ENCODE measurements at places on chromosomes 12 and 14. TPM values are rescaled to one million over a fixed set of nuclear protein-coding genes. Genes with fewer than 3 reads are reported as not detected.
A peak's percentile ranks its signal among the peaks of the same experiment; 100 is the strongest.

HCAR2 gene
- not detected for total RNA-seq

KRT83 gene
- total RNA-seq, result 0.05 TPM

- DNase-seq, result no peak
These were observed 9.7 kb downstream of the MLEC start for GRCh38 chr12:120696626-120697025.

DNA sequence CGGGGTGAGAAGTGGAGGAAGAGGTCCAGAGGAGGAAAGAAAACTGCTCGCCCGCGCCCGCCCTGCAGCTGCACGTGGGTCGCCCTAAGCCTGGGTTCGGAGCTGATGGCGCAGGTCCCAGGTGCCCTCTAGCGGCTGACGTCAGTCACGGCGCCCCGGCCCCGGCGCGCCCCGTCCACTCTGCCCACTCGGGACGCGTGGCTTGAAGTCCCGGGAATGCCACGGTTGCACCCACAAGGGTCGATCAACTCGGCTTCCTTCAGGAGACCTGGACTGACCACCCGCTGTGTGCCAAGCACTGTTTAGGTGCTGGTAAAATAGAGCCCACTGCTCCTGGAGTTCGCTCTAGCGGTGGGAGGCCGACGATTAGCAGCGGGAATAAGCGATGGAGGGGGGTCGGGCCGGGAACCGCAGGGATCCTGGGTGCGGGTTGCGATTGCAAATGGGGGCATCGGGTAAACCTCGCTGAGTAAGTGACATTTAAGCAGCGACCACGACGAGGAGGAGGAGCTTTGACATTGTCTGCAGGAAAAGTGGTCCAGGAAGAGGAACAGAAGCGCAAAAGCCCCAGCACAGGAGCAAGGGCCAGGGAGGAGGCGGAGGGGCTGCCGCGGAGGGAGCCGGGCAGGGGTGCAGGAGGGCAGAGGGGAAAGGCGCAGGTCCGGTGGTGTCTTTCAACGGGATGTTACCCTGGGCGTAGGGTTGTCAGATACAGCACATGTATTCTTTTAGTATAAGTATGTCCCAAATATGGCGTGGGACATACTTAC is 5.1 kb upstream of the ZNF839 start:
- DNase-seq, result peak; percentile 56

GRCh38 chr12:40192704-40193255 is 32.0 kb upstream of the LRRK2 start:
- DNase-seq, result no peak

DNA sequence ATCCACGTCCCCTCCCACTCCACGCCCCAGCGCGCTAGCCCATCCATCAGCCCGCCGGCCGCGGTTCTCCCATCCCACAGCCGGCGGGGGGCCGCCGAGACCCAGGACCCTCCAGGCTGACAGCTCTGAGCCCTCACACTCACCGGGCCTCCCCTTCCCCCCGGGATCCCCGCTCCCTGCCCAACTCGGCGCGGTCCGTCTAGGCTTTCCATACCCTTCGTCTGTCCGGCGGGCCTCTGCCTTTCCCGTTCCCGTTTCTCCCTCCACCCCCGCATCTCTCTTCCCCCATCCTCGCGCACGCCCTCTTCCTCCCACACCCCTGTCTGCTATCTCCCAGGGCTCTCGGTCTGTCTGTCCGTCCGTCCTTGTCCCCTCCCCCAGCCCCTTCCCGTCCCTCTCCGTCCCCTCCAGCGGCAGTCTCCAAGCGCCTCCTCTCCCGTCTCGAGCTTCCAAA is 726 bp downstream of the ZFHX2 start:
- DNase-seq, result no peak

DNA sequence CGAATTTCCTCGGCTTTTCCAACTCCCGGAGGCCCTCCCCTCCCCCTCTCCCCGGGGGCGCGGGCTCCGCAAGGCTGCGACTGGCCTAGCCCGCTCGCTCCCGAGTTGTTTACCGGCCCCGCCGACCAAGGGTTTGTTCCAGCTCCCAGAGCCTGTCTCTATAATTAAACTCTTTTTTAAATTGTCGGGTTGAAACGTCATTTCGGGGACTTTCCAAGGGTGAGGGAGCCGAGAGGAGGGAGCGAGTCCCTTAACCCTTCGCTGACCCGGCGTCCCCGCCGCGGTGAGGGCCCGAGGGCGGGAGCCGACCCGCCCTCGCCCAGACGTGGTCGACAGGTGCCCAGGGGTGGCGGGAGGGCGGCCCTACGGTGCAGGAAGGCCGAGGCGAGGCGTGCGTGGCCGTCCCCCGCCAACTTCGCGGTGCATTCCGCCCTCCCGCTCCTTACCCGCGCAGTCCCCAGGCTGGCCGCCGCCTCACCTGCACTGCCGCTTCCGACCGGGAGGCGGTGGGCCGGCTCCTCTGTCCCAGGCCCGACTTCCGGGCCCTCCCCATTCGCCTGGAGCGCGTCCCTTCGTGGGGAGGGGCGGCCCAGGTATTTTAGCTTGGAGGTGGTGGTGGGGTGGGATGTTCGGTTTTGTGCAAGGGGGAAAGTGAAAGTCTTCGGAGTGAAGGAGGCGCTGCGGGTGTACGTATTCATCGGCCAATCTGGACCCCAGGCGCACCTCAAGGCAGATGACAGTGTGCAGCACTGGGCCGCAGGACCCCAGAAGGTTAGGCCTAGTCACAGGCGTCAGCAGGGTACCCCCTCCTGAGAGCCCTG is 2.9 kb upstream of the ZFP36L1 start:
- peak; percentile 40 for DNase-seq

GRCh38 chr12:54134850-54135249 is 53.9 kb downstream of the SMUG1 start:
- DNase-seq, result peak; percentile 16

DNA sequence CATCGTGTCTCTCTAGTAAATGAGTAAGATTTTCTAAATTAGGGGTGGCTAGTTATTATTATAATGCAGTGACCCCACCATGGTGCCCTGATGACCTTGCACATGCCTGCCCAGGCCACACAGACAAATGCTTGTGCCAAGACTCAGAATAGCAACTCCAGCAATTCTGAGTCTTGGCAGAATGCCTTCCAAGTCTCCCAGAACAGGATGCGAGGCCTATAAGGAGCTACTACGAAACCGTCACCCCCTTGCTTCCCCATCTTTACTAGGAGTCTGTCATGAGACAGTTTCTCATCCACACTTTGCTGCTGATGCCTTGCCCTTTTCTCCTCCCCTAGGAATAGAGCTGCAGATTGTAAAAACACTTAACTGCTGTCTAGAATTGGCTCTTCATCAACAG is 559.9 kb downstream of the TRHDE start:
- DNase-seq, result no peak

RHOF gene
- 1.8 TPM for total RNA-seq

TMEM119 gene
- total RNA-seq, result not detected

MANSC4 gene
- not detected for total RNA-seq

GRCh38 chr12:111434680-111435338 is 29.1 kb downstream of the SH2B3 start:
- peak; percentile 60 for DNase-seq

GRCh38 chr12:106831699-106832098 is 57.2 kb downstream of the RIC8B start:
- no peak for DNase-seq

GRCh38 chr12:5003025-5003666 is 40.5 kb upstream of the KCNA5 start:
- peak; percentile 48 for DNase-seq

DNA sequence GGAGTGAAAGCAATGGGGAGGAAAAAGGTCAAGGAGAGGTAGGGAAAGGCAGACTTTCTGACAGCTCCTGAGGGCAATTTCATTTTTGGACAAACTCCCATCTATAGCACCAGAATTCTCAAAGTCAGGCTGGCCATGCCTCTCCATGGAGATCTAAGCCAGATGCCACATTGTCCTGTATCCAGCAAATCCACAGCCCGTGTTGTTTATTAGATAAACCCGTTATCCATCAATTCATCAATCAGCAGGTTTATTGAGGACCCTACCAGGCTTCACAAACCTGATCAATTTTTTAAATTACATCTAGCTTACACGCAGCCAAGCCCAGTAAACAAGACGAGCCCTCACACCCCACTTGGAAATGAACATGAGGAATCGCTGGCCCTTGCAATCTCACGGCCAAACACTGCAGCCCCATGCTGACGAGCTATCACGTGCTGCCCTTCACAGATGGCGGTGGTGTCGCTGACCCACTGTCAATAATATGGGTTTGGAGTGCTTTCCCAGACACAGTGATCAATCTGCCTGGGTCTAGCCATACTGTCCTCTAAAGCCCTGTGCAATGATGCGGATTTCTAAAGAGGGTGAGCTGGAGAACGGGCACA is 332.9 kb downstream of the DPF3 start:
- no peak for DNase-seq

DNA sequence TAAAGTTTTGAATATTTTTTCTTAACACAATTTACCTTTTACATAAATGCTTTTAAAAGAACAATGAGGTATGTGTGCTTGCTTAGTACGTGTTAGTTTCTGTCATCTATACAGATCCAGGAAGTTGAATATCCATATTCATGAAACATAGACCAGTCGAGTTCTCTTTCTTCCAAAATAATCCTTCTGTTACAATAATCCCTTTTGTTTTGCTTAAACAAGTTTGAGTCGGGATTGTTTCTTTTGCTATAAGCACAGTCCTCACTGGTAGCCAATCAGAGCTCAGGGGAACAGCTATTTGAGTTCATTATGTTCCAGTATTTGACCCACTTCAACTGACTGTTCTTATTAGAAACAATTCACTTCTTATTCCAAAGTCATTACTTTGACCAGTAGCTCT is 214.7 kb upstream of the FLRT2 start:
- DNase-seq, result no peak

SERPINA5 gene
- not detected for total RNA-seq

GRCh38 chr14:88950069-88950468 is 125.6 kb downstream of the TTC8 start:
- DNase-seq, result no peak

- no peak for DNase-seq
These were observed 2.3 kb downstream of the MEG3 start for GRCh38 chr14:100828031-100828769.

DNA sequence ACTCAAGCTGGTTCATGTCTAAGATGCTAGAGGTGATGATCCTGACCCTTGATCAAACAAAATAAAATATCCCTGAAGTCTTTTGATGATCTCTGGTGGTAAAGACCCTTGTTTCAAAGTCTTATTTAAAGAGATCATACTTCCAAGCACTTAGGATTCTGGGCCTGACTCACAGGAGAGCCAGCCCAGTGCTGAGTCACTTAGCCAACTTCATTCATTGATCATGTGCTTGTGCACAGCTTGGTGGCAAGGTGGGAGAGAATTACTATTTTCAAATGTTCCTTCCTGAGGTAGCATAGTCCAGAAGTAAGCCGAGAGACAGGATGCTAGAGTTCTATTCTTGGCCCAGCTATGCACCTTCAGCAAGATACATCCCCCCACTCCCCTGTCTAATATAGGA is 40.6 kb downstream of the SCN8A start:
- peak; percentile 41 for DNase-seq

DPY19L2 gene
- 2.1 TPM for total RNA-seq

CLEC4D gene
- total RNA-seq, result not detected

DNA sequence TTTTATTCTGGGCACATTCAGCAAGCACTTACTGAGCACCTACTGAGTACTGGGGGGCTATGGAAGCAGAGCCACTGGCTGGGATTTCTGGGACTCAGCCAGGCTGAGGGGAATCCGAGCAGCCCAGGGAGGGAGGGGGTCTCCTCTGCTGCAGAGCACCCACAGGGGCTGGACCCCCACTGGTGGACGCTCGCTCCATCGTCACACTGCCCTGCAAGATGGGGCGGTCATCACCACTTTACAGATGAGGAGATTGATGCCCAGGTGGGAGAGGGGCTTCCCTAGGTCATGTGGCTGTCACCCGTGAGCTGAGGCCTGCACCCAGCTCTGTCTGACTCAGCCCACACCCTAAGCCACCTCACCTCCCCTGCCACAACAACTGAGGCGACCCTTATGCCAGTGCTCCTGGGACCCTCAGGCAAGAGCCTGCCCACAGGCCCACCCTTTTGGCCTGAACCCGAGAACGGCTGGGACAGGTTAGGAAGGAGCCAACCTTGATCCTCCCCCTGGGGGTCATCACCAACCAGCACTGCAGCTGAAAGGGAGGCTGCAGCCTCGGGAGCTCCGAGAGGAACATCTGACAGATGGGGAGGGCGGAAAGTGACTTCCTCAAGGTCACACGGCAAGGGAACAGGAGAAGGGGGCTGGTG is 74.4 kb downstream of the SERPINA3 start:
- no peak for DNase-seq

DNA sequence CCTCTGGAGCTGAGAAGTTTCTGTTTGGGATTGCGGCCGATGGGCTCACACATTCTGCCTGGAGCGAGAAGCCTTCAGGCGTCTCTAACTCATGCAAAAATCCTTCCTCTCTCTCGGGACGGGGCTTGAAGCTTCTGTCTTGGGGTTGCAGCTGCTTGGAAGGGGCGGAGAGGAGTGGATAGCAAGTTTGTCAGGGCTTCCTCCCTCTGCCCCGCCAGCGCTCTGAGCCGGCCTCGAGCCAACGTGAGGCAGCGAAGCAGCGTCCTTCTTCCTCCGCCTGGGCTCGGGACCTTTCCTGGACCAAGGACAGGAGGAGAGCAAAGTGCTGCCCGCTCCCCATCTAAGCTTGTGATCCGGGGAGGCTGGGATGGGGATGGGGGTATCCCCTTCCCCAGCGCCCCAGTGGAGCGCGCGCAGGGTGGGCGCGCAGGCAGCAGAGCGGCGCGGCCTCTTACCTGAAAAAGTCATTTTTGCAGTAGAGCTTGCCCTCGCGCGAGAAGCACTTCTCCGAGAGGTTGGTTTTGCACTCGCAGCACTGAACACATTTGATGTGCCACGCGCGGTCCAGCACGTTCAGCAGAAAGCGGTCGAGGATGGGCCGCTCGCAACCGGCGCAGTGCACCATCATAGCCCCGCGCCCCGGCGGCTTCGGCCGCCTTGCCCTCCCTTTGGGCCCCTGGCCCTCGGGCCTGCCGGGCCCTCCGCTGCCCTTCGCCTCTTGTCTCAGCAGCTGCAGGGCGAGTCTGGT is 626 bp downstream of the LHX5 start:
- DNase-seq, result no peak

- DNase-seq, result no peak
These were observed 992.9 kb downstream of the GALC start for GRCh38 chr14:87000081-87000480.

GRCh38 chr14:56199982-56200577 is 81.9 kb downstream of the PELI2 start:
- DNase-seq, result no peak

FITM1 gene
- total RNA-seq, result not detected

- DNase-seq, result no peak
These were observed 220.5 kb downstream of the SLC6A15 start for GRCh38 chr12:84692071-84692470.

GRCh38 chr14:104427131-104427851 is 152.3 kb upstream of the C14orf180 start:
- no peak for DNase-seq

GRCh38 chr12:9883175-9883574 is 1.9 kb downstream of the KLRF2 start:
- no peak for DNase-seq

- peak; percentile 60 for DNase-seq
These were observed 29.9 kb downstream of the TSPAN9 start for GRCh38 chr12:3107071-3107583.

TMCC3 gene
- 0.12 TPM for total RNA-seq

DNA sequence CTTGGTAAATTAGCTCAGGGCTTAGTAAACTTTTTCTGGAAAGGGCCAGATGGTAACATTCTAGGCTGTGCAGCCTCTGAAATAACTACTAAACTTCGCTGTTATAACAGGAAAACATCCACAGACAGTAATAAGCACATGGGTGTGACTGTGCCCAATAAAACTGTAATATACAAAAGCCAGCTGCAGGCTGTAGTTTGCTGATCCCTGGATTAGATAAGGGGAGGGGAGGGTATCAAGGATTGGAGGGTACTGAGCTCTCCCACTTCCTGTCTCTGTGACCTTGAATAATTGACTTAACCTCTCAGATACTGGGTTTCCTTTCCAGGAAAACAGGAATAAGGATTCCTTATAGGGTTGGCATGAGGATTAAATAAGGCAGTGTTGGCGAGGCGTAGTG is 81.2 kb downstream of the CCDC60 start:
- no peak for DNase-seq
